Activated CD4-positive, alpha-beta T cell treated with anti-CD3 and anti-CD28 coated beads, Interleukin-2, amount 50 U/mL, for 16 hours (primary cell): ENCODE measurements at places on chromosomes 12 and 14.

DNA sequence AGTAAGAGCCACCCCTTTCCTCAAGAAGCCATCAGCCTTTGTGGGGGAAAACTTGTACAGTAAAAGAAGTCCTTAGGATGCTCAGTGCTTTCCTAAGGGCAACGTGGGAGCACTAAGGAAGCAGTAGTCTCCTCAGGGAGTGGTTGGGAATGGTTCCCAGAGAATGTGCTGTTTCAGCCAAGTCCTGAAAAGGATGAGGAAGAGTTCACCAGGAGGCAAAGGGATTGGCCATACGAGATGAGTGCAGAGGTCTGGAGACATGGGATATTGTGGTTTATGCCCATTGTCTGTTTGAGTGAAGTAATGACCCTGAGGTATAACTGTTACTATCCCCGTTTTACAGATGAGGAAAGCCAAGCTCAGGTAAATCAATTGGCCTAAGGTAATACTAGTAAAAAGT, 86.0 kb upstream of the ATF1 start:
- DNase-seq: no peak

DNA sequence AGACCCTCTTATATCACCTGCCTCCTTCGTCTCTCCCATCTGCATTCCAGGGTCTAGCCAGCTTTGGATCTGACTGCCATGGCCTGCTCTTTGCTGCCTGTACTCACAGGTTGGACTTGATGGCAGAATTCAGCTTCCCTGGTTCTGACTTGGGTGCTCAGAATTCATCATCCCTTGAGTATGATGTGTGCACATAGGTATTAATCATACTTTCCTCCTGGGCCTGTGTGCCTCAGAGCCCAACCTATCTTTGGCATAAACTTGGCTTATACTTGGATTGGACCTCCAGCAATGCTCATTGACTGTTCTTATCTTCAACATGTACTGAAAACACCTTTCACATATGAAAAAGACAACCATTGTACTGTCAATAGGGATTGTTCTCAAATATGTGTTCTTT, 70.7 kb upstream of the LMNTD1 start:
- DNase-seq: no peak

- DNase-seq: no peak
These were observed 88.7 kb upstream of the RAP1B start for GRCh38 chr12:68521848-68522502.

DNA sequence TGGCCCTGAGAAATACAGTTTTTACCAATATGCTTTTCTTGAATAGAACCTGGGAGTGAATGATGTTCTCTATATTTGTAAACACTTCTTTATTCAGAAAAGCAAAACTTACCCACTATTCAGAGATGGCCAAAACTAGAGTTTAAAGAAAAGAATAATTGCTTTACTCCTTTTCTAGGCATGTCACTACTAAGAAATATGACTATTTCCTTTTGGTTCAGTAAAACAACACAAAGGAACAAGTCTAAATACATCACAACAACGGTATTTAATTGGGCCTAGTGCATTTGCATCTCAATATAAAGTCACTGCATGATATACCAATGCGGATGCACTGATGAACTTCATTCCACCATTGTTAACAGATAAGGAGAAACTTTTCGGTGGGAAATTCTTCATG, 207.5 kb downstream of the FOXN3 start:
- DNase-seq: no peak

- no peak for DNase-seq
These were observed 62.7 kb downstream of the TESC start for GRCh38 chr12:117036547-117036946.

DNA sequence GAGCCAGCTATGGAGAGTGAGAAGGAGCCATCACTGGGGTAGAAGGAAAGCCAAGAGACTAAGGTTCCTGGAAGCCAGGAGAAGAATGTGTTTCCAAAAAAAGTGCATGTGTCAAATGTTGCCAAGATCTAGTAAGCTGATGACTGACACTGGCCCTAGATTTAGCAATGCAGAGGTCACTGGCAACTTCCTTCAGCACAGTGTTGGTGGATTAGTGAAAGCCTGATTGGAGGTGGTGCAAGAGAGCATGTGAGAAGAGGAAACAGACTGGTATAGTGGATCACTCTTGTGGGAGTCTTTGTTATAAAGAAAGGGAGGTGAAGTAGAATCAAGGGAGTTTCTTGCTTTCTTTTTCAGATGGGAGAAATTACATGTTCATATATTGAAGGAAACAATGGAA, 34.1 kb upstream of the CHGA start:
- DNase-seq: no peak

GRCh38 chr14:92352158-92352985, 29.4 kb downstream of the SLC24A4 start:
- peak; percentile 55 for DNase-seq

GRCh38 chr14:32709027-32709426, 229.7 kb upstream of the NPAS3 start:
- DNase-seq: no peak

GRCh38 chr14:98244966-98245569, 1026.9 kb downstream of the BCL11B start:
- peak; percentile 12 for DNase-seq

DNA sequence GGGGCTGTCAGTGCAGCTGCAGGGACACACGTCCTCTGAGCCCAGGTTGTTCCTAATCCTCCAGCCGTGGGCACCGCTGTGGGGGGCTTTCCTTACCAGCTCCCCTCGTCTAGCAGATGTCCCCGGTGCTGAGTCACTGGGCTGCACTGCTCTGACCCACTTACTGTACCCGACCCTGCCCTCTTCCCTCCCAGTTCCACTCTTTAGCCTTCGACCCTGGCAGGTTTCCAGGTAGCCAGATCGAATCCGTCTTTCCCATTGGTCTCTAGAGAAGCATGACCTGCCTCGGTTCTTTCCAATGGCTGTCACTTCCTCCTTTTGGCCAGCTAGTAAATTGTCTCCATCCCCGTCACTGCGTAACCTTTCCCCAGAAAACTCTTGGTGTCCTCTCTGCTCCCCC, 48.4 kb downstream of the ELK3 start:
- DNase-seq: no peak

GRCh38 chr14:89856871-89857345, 97.6 kb downstream of the EFCAB11 start:
- no peak for DNase-seq

DNA sequence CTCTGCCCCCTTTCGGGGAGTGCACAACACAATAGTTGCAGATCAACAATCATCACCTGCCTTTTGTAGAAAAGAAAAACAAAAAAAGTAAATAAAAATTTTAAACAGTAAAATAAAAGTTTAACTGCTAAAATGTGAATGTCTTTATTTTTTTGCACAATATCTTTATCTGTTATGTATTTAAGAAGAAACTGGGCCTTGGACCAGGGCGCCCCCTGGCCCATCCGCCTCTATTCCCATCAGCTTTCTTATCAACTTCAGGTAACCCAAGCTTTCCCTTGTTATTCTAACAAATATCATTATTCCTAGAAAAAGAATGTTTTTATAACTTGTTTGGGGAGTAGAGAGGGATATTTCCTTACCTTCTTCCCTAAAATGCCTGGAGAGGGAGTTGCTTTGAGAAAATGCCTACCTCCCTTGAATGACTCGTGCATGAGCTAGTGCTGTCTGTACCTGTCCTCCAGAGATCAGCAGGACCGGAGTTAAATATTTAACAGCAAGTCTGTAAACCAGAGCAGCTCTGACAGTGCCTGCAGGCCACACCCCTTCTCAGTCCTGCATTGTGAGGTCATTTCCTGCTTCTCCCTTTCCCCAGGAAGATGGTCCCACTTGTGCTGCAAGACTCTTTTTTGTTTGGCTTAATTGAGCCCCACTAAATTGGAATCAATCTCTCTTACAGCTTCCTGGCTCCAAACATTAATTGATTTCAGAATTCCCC, 192.8 kb upstream of the RGS6 start:
- no peak for DNase-seq

GRCh38 chr12:60212159-60213000, 616.6 kb downstream of the SLC16A7 start:
- DNase-seq: no peak

DNA sequence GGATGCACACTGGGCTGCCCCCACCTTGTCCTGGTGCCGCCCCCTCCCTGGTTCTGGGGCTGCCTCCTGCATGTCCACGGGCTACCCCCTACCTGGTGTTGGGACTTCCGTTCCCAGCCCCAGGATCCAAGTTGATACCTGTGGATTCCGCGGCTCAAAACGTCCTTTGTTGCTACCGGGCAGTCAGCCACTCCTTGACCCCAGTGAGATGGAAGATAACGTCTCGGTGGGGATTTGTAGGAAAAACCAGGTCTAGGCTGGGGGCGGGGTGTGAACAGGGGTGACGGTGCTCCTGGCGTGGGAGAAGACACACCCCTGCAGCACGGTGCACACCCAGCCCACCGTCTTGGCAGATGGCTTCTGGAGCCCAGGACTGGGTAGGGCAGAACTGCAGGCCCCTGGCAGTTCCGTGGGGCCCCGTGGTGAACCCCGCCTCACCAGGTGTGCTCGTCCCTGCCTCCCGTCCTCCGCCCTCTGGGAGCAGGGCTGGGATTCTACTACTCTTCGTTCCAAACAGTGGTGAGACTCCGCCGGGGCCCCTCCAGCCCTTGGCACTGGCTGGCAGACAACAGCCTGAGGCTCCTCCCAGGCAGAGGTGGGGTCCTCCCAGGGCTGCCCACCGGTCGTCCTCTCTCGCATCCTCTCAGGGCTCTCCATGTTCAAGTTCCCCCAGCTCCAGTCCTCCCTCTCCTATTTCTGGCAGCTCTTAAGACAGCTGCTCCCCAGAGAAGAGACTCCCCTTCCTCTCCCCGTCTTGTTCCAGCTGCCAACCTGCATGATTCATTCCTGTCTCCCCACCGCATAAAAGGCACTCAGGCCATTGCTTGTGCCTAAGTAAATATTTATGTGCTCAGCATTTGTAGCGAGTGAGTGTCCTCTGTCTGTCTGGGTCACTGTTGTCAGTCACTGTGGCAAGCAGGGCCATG, 75.5 kb downstream of the FBXL14 start:
- no peak for DNase-seq

GRCh38 chr12:114638790-114639435, 45.1 kb downstream of the TBX3 start:
- DNase-seq: no peak

DNA sequence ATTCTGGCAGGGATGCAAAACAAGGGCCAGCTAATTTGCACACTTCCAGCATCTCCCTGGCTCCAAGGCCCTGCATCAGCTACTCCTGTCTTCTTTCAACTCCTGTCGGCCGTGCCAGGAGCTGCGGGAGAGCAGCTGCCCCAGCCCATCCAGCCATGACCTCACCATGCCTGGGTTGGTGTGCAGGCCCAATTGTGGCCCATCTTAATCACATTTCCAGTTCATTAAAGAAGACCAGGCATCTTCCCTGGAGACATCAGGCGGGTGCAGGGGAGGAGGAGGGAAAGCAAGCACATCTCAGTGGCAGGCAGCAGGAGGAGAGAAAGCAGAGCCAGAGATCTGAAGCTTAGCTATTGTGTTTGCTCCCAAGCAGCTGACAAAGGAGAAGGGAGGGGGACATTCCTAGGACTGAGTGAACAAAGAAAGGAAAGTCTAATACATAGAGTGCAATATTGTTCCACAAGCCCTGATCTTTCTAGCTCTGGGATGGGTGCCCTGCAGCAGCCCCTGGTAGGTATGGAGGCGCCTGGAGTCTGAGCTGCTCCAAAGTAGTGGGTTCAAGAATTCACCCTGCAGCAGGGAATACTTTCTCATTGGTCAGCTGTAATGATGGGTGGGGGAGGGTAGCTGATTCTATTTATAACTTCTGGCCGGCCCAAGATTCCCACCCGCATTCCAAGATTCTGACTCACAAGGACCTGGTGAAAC, 40.1 kb downstream of the VWF start:
- DNase-seq: no peak

GRCh38 chr12:2690348-2691005, 104.3 kb upstream of the FKBP4 start:
- DNase-seq: no peak

GRCh38 chr14:47674543-47675465, 601 bp downstream of the MDGA2 start:
- DNase-seq: no peak

DNA sequence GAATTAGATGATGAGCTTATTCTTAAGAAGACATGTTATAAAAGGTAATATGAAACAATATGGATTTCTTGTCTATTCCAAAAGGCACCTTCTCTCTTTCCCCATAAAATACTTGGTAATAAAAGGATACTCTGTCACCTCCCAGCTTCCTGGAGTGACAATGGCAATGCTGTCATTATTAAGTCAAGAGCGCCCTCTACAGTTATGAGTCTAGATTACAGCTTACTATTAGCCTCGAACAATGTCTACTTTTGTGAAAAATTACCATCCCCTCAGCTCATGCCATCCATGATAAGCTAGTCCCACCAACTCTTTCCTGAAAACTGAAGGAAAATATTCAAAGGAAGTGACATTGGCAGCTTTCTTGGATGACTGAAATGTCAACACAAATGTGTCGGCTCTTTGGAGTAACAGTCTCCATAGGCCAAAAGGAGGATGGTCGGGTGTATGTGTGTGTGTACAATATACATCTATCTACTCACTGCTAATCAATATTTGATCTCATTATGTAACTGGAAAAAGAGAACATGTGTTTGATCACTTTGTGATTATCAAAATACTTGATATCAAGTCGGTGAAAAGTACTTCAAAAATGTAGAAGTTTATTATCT, 48.7 kb upstream of the CDKN3 start:
- DNase-seq: peak; percentile 54

- no peak for DNase-seq
These were observed 75.9 kb upstream of the TMPO start for GRCh38 chr12:98439471-98439951.

DNA sequence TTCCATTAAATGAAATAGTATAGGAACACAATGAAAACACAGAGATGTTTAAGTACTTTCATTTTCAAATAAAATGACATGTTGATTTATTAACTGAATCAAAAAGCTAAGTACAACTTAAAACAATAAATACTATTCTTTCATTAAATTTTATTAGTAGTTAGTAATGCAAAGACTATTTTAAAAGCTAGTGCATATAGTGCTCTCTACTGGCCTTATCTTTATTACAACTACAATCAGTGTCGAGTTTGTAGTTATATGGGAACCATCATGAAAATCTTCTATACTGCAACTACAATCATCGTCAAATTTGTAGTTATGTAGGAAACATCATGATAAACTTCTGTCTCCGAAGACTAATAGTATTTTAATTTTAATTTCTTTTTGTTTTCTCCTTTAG, 8.9 kb upstream of the LIN7A start:
- no peak for DNase-seq

GRCh38 chr14:101939646-101940170, 24.7 kb upstream of the DYNC1H1 start:
- no peak for DNase-seq

DNA sequence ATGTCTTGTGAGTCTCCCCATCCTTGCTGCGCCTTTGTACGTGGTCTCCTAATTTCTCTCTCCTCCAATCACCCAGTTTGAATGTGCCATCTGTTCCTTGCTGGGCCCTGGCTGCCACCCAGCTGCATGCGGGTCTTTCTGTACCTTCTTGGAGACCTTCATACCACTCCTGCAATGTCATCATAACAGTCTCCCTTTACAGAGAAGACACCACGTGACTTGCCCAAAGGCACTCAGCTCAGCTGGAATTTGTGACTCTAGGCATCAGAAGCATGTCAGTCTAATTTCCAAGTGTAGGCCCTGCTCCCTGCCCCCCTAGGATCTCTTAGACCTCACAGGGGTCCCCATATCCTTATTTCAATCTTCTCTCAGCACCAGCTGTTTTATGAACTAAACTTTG, 284.2 kb downstream of the TTC8 start:
- DNase-seq: no peak

- no peak for DNase-seq
These were observed 2.0 kb upstream of the MYH7 start for GRCh38 chr14:23437133-23438100.

- peak; percentile 59 for DNase-seq
These were observed 187.2 kb upstream of the NEDD1 start for GRCh38 chr12:96719660-96720362.
